Muscle of arm (tissue), 14 donors: ENCODE measurements at places on chromosomes 5 and 9.

- no peak for DNase-seq
Observed at GRCh38 chr9:76897804-76898525, 7.9 kb downstream of the PRUNE2 start.

- no peak for DNase-seq
Observed at GRCh38 chr5:65252977-65253376, 228.7 kb downstream of the ADAMTS6 start.

DNA sequence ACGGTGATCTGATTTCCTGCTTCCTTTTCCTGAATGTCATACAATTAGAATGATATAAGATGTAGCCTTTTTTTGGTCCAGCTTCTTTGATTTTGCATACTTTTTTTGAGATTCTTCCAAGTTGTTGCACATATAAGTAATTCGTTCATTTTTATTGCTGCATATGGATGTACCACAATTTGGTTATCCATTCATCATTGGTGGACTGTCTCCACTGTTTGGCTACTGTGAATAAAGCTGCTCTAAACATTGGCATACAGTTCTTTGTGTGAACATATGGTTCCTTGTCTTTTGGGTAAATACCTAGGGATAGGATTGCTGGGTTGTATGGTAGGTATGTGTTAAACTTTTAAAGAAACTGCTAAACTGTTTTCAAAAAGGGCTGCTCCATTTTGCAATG, 52.6 kb downstream of the OR1J1 start:
- DNase-seq, result no peak

DNA sequence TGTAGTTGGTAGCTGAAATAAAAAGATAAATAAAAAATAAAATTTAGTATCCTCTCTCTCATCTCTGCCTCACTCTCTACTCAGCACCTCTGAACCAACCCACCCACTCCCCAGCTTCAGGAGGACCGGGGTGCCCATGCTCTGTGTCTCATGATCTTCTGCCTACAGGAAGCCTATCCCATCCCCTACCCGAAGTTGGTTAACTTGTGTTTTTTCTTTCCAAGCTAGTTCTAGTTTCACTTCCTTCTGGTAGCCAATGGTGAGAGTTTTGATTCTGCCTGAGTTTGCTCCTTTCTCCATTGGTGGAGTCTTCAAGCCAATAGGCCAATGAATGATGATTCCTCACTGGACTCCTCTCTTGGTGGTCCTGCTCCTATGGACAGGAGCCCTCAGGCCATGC, 32.1 kb downstream of the SNX24 start:
- DNase-seq, result no peak

- DNase-seq, result no peak
Observed at GRCh38 chr9:2213830-2214468, 198.8 kb downstream of the SMARCA2 start.

GRCh38 chr5:54520940-54521339, 3.4 kb downstream of the SNX18 start:
- DNase-seq, result no peak

DNA sequence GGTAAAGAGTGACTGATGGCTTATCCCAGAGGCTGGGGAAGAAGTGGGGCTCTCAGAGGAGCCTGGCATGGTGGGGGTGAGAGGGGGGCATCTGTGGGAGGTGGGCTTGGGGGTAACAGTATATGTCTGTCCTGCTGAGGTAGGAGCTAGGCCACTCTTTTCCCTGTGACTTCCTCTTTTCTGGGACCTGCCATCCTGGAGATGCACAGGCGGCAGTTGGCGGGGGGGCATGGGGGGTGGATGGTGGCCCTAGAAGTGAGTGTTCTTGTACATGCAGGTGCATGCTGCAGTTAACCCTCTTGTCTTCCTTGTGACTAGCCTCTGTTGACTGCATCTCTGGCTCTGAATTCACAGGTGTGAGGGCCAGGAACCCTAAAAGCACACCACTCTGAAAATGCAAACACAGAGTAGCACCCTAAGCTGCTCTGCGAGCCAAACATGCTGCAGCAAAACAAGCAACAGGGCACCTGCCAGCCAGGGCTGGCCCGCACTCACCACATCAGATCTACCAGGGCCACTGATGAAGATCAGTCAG, 123.8 kb upstream of the SHB start:
- DNase-seq, result no peak
